ENCODE measurements at places on chromosomes 7 and 10.

GRCh38 chr10:99365736-99366135 is 36.6 kb downstream of the CNNM1 start:
- no peak for DNase-seq

DNA sequence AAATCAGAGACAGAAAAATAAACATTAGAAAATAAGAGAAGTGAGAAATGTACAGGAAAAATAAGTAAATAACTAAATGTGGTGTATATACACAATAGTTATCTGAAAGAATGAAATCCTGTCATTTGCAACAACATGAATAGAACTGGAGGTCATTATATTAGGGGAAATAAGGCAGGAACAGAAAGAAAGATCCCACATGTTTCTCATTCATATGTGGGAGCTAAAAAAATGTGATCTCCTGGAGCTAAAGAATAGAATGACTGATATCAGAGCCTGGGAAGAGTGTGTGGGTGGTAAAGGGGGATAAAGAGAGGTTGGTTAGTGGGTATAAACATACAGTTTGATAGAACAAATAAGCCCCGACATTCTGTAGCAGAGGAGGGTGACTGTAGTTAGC is 27.3 kb downstream of the PLXDC2 start:
- no peak for DNase-seq

DNA sequence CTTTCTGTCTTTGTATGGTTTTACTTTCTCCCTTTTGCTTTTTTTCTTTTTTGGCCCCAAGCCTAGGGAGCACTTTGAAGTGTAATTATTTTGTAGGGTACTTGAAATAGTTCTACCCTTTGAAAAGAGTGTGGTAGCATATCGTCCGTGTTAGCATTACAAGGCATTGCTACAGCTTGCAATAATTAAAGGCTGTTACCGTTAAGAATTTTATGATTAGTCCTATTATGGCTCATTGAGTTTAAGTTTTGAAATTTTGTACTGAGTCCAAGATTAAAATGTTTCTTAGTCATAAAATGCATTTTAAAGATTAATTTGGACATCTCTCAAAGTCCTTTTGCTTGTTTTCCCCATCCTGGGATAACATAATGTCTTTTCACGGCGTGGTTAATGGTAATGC is 490.0 kb upstream of the LRRN3 start:
- no peak for DNase-seq

DNA sequence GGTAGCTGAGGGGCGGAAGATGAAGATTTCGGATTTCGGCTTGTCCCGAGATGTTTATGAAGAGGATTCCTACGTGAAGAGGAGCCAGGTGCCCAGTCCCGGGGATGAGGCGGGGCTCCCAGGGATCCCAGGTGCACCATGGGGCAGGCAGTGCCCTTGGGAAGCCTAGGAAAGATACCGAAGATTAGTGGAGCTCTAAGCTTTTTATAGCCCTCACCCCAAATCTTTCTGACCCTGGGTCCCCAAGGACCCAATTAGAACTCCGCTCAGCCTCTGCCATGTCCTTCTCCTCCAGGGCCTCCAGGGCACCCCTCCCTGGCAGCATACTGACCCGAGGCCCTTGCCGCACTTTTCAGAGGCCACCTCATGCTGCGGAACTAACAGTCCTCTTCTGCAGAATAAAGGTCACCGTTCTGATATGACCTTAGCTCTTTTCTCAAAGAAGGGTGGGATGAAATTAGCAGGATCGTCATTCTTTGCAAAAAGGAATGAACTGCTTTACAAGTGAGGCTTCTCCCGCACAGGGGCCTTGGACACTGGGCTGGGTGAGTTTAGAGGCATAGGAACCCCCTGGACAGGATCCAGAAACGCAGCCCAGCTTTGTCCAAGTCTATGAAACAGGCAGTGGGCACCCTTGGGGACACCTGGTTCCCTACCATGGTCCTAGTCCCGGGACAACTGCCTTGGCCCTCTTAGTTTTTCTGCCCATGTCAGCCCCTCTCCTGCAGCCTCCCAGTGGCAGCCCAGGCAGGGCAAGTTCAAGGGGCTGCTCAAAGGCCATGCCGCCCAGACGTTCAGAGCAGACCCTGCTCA is 17.9 kb upstream of the CSGALNACT2 start:
- no peak for DNase-seq

- no peak for DNase-seq
These were observed 31.9 kb downstream of the SH2B2 start for GRCh38 chr7:102318482-102318971.

GRCh38 chr7:30321089-30321881 is 36.9 kb downstream of the ZNRF2 start:
- no peak for DNase-seq

GRCh38 chr10:128879441-128880140 is 587.5 kb upstream of the MGMT start:
- no peak for DNase-seq

GRCh38 chr10:19845503-19846368 is 29.5 kb downstream of the PLXDC2 start:
- DNase-seq, result no peak

DNA sequence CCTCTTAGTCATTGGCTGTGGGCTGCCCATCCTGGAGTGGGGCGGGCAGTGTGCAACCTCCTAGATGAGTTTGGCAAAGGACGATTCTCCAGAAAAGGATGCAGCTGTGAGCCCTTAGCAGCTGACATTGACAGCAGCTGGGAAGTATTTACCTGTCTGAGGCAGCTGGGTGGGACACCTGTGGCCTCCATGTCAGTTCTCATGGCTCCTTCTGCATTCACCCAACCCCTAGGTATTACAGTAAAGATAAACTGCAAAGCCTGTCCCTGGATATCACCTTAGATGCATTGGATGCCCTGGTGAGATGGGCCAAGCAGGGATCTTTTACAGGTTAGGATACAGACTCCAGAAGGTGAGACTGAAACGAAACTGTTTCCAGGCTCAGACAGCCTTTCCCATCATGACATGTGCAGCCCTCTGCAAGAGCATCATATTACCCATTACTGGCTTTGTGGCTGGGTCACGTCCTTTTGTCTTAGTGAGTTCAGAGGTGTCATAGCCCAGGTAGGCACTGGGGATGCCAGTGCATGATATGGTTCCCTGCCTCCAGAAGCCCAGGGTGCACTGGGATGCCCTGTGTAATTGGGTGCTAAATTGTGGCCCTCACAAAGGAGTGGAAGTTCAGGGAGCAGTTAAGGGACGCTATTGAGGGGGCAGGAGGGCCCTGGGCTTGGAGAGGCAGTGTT is 28.9 kb downstream of the MINDY4 start:
- no peak for DNase-seq

DNA sequence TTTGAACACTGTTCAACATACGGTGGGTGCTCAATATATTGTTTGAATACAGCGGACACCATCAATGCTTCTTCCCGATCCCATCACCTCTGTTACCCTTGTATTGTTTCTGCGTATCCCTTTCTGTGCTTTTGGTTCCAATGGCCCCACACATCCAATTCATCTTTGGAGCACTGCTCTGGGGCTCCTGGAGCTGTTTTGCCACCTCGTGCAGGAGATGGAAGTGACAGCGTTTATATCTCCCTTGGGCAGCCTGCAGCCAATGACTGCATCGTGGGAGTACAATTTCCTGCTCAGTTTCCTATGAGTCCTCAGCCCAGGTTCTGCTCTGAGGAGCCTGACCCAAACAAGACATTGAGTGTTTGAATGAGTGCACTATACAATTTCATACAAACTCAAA is 50.2 kb upstream of the PIK3CG start:
- no peak for DNase-seq

- peak; percentile 50 for DNase-seq
These were observed 27.1 kb upstream of the PRKCQ start for GRCh38 chr10:6607182-6607581.

DNA sequence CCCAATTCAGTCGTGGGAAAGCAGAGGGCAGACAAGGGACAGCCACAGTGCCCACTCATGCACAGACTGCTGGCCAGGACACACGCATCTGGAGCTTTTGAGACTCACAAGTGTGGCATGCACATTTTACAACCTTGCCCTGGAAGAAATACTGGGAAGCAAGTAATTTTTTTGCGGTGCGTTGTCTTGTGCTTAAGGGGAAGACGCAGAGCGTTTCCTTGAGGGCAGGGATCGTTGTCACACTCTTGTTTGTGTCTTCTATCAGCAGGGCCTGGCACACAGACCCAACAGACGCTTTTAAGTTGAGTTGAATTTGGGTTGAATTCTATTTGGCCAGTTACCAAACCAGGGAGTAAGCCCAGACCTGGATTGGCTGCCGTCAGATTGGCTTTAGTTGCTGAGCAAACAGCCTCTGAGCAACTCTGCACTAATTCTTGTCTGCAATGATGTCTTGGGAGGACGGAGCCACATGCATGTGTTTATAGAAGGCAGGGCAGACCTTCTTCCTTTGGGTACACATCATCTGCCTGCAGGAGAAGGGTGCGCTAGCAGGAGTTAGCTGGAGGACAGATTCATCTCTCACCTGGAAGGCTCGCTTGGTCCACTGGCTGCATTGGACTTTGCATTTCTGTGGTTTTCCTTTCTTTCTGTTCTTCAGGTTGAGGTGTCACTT is 38.4 kb downstream of the IL2RA start:
- DNase-seq, result no peak

GRCh38 chr7:128932862-128933179 is 4.9 kb upstream of the IRF5 start:
- no peak for DNase-seq
